Activated CD4-positive, alpha-beta T cell treated with anti-CD3 and anti-CD28 coated beads, Interleukin-2, amount 50 U/mL, for 48 hours (primary cell): ENCODE measurements at places on chromosomes 1 and 21.

GRCh38 chr1:177444997-177445746, 274.4 kb downstream of the BRINP2 start:
- DNase-seq: no peak

DNA sequence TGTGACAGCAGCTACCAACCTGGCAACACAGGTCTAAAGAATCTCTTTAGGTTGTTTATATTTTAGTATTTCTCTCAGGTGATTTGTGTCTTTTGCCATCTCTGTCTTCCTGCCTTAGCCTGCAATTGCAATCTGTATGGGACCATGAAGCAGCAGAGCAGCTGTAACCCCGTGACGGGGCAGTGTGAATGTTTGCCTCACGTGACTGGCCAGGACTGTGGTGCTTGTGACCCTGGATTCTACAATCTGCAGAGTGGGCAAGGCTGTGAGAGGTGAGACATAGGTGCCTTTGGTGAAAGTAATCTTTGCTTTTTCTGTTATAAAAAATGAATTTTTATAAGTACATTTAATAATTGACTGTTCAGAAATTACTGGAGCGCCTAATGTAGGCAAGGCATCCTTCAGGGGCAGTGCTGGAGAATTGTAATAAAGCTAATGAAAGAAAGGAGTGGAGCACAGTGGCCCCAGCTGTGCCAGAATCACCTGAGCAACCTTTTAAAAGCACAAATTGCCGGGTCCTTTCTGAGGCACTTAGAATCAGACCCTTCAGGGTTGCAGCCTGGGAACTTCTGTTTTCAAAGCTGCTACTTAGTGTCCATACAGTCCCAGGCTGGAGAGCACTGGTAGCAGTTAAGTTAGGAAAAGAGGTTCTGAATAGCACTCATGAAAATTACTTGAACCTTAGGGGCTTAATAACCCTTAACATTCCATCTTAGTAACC, 60.6 kb upstream of the LAMC2 start:
- DNase-seq: no peak

- no peak for DNase-seq
These were observed 52.5 kb downstream of the STXBP3 start for GRCh38 chr1:108799001-108799400.

DNA sequence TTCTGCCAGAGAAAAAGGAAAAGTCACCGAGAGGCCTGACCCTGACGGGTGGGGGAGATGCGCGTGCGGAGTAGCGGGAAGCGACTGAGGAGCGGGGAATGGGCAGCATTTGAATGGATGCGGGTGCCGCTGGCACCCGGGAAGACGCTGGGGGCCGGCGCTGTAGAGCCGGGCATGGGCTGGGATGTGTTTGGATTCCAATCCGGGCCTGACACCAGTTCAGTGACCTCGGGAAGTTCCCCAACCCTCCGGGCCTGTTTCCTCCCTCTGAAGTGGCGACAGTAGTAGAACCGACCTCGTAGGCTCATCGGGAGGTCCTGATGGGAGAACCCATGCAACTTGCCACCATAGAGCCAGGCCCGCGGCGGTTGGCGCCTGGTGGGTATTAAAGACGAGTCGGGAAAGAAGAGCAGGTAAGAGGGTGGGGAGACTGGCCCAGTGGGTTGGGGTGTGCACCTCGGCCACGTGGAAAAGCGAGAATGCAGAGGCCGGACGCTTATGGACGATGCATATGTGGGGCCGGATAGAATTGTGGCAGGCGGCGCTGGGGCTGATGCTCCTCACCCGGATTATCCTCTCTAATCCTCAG, 642 bp upstream of the SLC16A1 start:
- no peak for DNase-seq

- no peak for DNase-seq
These were observed 65.9 kb upstream of the GADD45A start for GRCh38 chr1:67619080-67619479.

DNA sequence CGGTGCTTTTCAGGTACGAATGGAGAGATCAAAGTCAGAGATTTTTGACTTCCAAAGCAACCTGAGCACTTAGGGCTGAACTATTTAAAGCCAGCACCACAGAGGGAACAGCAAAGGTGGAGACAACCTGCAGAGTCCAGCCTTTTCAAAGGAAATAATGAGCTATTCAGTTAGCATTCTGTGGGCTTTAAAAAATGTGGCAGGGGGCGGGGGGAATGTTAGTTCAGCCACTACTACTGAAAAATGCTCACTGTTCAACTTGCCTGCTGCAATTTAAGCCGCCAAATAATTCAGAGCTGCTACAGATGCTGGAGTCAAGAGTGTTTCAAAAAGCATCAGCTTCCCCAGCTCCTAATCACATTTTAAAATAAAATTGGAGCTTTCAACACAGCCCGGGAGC, 473.3 kb upstream of the PLXNA2 start:
- DNase-seq: no peak
